ENCODE measurements at places on chromosomes 4 and X.

- DNase-seq, result no peak
These were observed 207.3 kb upstream of the PABPC4L start for GRCh38 chr4:134408897-134409296.

DNA sequence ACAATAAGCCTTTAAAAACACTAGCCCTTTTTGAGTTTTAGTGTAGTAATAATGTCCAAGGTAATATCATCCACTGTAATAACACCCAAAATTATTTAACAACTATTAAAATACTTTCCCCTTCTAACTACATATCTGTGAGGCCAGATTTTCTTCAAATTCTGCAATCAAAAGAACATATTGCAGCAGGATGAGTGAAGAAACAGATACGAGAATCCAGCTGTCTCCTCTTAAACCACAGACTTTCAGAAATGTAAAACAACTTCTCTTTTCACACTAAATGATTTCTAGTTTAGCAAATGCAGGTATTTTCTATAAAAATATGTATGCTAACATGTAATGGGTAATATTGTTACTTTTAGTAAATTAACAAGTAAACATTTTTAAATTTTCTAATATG lies 148.9 kb downstream of the PRDM5 start:
- DNase-seq, result no peak

DNA sequence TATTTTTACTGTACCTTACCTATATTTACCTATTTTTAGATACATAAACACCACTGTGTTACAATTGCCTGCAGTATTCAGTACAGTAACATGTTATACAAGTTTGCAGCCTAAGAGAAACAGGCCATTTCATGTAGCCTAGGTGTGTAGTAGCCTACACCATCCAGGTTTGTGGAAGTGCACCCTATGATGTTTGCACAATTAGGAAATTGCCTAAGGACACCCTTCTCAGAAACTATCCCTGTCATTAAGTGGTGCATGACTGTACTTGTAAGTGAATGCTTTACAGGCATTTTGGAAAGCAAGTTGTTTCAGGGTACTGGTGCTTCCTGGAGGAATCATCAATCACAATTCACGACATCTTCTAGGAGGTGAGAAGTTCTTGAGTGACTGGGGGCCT lies 991.8 kb upstream of the SLIT2 start:
- DNase-seq, result no peak

DNA sequence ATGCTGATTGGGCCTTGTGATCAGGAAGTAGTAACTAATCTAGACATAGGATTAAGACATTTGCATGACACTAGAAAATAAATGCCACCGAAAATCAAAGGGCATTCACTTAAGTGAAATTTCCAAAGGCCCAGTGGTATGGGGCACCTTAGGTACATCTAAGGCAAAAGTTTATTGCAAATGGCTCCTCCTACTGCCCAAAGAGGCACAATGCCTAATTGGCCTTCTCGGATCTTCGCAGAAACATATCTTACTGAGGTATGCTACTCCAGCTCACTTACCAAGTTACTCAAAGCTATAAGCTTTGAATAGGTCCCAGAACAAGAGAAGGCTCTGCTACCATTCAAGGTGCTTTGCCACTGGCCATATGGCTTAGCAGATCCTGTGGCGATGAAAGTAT lies 174.8 kb upstream of the CXCL13 start:
- no peak for DNase-seq

DNA sequence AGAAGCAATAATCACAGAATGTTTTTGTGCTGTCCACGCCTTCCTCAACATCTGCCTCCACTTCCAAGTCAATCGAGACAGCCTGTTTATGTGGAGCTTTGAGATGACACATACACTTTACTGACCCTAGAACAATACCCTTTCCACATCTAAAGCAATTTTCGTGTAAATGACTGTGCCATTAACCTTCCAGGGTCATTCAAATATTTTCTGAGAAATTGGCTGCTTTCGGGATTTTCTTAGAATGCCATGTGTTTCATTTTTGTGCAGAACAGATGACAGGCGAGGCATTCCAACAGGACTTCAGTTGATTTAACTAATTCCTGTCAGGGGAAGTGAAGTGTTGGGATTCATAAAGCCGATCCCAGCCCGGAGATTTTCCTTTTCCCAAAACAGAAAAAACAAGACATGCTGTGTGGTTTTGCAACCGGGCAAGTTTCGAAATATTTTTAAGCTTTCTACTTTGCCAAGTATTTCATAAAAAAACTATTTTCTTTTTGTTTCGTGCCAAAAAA lies 73.9 kb downstream of the SORBS2 start:
- DNase-seq, result no peak

DNA sequence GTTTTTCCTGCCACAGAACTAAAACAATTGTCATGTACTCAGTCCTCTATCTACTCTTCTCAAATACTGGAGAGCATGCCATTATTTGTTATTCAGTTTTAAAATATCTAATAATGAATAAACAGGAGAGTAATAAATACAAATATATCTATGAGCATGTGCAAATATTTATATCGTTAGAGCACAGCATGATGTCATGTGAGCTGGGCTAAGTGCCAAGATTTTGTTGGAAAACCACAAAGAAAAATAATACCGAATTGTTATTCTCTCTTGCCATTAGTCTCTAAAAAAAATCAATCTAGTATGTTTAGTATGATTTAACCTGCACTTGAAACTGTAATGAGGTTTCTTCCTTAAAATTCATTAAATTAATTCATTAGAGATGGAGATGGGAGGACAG lies 97.3 kb downstream of the DDX60 start:
- no peak for DNase-seq

DNA sequence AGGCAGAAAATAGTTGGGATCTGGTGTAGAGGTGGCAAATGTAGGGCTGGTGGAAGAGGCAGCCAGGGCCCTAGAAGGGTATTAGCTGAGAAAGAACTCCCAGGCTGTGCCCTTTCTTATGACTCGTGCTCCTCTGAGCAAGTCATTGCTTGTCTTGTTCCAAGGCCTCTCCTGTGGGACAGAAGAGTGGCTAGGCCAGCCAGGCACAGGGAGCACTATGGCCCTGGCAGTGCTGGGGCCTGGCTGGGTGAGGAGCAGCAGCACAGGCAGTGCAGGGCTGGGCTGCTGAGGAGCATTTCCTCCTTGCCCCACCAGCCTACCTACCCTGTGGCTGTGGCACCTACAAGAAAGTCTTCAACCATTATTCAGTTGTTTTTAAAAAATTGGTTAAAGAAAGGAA lies 298.5 kb upstream of the NR3C2 start:
- no peak for DNase-seq

- DNase-seq, result no peak
These were observed 180.3 kb upstream of the KLHL4 start for GRCh38 chrX:87337267-87337666.

- no peak for DNase-seq
These were observed 44.6 kb upstream of the UGT2A1 start for GRCh38 chr4:69697536-69698242.
